ENCODE measurements at places on chromosomes 12 and 14.

GRCh38 chr12:92978607-92979006 lies 49.5 kb upstream of the EEA1 start:
- no peak for DNase-seq

GRCh38 chr14:33946679-33947476 lies 4.0 kb downstream of the EGLN3 start:
- DNase-seq = no peak

DNA sequence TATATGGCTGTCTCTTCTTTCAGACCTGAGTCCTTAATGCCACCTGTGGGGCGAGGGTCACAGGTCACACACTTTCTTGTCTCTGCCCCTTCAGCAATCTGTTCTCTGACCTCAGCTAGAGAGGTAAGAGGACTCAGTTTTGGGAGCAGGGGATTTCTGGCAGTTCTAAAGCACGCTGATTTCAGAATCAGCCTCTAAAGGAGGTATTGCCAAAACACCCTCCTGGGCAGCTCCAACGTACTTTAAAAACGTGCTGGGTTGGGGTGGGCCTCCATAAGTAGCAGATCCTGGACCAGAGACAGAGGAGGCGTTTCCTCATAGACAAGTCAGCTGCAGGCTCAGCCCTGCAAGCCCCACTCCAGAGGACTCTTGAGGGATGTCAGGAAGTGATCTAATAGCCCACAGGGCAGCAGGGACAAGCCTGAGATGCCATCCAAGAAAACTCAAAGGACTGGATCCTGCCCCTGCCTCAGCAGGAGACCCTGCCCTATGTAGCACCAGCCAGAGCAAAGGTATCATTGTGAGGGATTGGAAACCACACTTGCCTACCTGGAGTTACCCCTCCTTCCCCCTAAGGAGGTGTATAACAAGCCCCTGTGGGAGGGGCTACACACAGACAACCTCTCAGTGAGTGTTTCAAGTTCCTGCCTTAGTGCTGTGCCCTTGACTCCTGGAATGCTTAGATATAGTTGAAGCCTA lies 8.5 kb downstream of the CTDSP2 start:
- no peak for DNase-seq

DNA sequence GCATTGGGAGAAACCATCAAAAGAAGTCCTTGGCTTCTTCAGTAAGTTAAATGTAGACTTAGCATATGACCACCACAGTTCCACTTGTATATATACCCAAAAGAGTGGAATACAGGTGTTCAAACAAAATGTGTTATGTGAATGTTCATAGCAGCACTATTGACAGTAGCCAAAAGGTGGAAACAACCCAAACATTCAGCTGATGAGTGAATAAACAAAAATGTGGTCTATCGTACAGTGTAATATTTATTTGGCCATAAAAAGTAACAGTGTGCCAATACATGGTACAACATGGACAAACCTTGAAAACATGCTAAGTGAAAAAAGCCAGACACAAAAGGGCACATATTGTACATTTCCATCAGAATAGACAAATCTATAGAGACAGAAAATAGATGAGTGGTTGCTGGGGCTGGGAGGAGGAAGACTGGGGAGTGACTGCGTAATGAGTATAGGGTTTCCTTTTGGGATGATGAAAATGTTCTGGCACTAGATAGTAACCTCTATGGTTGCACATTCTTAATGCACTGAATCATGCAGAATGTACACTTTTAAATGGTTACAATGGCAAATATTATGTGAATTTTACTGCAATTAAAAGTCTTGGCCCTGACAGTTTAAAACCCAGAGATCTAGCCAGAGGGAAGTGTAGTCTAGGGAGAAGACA lies 5.5 kb downstream of the ERP29 start:
- DNase-seq = no peak

- no peak for DNase-seq
These were observed 2.4 kb downstream of the FICD start for GRCh38 chr12:108517288-108518100.

All from activated CD4-positive, alpha-beta T cell treated with anti-CD3 and anti-CD28 coated beads, Interleukin-2, amount 50 U/mL, for 48 hours (primary cell).